CD4-positive, alpha-beta T cell treated with Interleukin-2 at 100 ng/mL for 4 hours (primary cell): ENCODE measurements at places on chromosomes 1 and 21.

DNA sequence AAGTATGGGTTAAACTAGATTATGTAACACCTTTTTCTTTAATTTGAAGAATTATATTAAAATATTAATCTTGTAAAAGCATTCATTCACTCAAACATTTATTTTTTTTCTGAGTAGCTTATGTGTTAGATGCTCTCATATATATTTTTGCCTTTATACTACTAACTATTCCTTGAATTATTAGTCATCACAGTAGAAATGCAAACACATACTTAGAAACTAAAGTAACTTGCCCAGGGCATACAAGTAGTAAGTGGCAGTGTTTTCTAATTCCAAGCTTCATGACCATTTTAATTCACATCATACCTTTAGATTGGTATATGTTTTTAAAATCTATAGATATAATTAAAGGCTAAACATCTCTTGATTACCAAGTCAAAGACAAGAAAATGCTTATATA is 1271.0 kb downstream of the BRINP3 start:
- DNase-seq, result no peak

GRCh38 chr21:41419921-41420862 is 5.8 kb upstream of the MX1 start:
- peak; percentile 52 for DNase-seq

DNA sequence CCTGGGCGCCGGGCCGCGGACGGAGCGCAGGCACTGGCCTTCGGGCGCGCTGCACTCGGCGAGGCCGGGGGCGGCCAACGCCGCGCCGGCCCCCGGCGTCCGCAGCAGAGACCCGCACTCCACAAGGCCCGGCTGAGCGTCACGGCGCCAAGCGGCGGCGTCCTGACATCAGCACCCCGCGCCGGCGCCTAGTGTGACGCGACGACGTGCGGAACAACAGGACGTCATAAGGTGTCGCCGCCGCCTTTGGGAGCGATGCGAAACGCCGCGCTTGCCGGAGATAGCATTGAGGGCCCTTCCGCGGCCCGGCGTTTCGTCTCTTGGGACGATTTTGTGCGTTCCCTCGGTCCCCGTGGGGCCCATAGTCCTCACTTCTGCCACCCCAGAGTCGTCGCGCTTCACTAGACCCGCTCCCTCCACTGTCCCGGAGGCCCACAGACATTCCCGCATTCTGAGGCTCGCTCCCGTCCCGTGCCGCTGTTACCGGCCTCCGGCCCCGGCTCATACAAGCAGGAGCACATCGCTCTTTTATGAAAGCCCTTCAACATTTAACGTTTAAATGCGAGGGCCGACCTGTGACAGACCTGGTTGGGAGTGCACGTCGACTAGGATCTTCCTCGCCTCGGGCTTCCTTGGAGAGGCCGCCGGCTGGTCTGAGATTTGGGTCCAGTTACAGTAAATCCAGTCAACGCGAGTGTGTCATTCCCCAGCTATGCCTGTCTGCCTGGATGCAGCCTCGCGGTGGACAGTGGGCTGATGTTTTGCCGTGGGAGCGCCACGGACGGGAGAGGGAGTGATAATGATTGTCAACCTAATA is at the start of gene SSU72:
Gene SSU72, minus strand, starts transcription at position 143 of the 817 bp plus-strand sequence. CDS start 306 bp downstream, outside the sequence.
- DNase-seq, result peak; percentile 91

DNA sequence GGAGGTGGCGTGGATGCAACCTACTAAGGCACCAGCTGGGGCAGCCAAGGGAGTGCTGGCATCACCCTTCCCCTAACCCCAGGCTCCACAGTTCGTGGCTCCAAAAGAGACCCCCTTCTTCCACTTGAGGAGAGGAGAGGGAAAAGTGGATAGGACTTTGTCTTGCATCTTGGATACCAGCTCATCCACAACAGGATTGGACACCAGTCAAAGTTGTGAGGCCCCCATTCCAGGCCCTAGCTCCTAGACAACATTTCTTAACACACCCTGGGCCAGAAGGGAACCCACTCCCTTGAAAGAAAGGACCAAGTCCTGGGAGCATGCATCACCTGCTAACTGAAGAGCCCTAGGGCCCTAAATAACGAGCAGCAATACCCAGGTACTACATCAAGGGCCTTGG is 372.6 kb upstream of the PLXNA2 start:
- DNase-seq, result no peak

DNA sequence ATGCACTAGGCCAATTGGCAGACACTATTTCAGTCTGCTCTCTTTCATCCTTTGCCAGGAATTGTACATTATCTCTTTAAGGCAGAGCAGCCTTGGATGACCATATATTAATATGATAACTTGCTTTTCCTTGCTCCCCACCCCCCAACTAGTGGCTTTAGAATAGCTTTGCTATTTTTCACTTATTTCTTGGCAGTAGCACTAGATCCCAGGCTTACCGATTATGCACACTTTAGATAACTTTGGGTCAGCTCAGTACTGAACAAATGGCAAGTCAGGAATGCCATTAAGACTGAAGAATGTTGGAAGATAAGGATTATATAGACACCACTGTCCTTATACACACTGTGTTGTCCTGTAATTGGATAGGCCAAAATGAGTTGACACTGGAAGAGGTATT is 146.4 kb downstream of the FGGY start:
- no peak for DNase-seq

DNA sequence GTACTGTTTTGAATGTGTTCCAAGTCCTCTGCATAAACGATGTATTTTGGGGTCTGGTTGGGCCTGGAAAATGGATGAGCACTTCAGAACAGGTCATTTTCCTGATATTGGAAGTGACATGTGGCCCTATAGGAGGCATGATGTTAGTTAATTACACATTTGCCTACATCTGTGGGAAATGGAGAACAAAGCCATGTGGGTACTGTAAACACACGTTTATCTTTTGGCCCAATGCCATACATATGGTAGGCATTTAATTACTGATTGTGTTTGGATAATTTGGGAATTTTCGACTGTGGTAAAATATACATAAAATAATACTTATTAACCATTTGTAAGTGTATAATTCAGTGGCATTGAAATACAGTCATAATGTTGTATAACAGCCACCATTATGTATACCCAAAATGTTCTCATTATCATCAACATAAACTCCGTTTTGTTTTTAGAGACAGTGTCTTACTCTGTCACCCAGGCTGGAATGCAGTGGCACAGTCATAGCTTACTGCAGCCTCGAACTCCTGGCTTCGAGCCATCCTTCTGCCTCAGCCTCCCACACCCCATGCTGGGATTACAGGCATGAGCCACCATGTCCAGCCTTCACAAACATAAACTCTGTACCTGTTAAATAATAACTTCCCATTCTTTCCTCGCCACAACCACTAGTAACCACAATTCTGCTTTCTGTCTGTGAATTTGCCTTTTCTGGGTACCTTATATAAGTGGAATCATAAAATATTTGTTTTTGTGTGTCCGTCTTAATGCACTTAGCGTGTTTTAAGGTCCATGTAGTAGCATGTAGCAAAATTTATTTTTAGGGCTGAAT is 11.9 kb upstream of the RNPEP start:
- no peak for DNase-seq
